Kidney capillary endothelial cell (primary cell): ENCODE measurements at places on chromosomes 2 and 18.

- peak; percentile 16 for DNase-seq
Observed at GRCh38 chr18:21444465-21445212, 155.9 kb downstream of the ESCO1 start.

DNA sequence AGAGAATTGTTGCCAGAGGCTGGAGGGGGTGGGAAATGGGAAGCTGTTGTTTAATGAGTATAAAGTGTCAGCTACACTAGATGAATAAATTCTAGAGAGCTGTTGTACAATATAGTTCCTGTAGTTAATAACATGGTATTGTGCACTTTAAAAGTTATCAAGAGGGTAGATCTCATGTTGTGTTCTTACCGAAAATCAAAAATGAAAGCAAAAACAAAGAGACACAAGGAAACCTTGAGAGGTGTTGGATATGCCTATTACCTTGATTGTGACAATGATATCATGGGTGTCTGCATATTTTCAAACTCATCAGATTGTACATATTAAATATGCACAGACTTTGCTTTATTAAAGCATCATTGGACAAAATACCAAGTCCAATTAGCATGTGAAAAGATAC is 43.2 kb downstream of the SCG2 start:
- no peak for DNase-seq

GRCh38 chr2:219658874-219659273 is 31.4 kb downstream of the SLC4A3 start:
- no peak for DNase-seq

GRCh38 chr2:176464886-176465564 is 195.8 kb downstream of the MTX2 start:
- no peak for DNase-seq

GRCh38 chr2:64945973-64946768 is 43.0 kb upstream of the SLC1A4 start:
- no peak for DNase-seq

- no peak for DNase-seq
Observed at GRCh38 chr2:181786371-181787228, 104.9 kb upstream of the ITPRID2 start.

DNA sequence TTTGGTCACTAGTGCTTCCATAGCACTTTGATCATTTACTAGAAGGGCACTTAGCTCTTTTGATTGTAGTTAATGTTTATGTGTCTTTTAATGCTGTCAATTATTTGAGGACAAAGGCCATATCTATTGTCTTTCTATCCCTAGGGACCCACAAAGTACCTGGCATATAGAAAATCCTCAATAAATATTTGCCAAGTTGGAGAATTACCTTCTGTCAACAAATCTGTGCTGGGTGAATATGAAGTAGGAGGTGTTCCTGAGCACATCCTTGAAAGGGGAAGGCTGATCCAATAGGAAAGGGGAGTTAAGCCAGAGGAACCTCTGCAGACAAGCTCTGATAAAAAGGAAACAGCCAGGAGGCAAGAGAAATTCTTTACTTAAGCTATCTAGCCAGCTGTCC is 8.2 kb downstream of the DPP4 start:
- no peak for DNase-seq

GRCh38 chr2:70743068-70743467 is 24.9 kb downstream of the ADD2 start:
- no peak for DNase-seq

GRCh38 chr2:204550751-204551511 is 5.7 kb downstream of the PARD3B start:
- no peak for DNase-seq

DNA sequence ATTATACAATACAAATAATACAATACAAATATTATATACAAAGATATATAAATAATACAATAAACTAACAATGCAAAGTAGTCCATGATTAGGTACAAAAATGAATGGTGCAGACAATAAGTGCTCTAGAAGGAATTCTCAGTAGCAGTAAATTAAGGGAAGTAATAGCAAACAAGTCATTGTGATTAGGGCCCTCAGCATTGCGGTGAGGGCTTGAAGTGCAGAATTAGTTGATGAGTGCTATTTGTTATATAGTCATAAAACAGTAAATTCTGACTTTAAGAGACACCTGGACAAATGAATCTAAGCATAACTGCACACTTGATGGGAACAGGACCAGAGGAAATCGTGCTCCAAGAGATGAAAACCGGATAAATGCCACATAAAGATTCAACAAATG is 74.9 kb downstream of the ANKRD44 start:
- DNase-seq: no peak

- no peak for DNase-seq
Observed at GRCh38 chr18:30177056-30177455, 865.5 kb downstream of the DSC3 start.

GRCh38 chr2:229408356-229408755 is 137.3 kb upstream of the PID1 start:
- DNase-seq: peak; percentile 11

GRCh38 chr2:44100351-44100750 is 68.3 kb upstream of the PPM1B start:
- peak; percentile 77 for DNase-seq

GRCh38 chr2:25602333-25602723 is 71.0 kb downstream of the DTNB start:
- no peak for DNase-seq

GRCh38 chr2:128439791-128440665 is 121.4 kb upstream of the HS6ST1 start:
- no peak for DNase-seq

DNA sequence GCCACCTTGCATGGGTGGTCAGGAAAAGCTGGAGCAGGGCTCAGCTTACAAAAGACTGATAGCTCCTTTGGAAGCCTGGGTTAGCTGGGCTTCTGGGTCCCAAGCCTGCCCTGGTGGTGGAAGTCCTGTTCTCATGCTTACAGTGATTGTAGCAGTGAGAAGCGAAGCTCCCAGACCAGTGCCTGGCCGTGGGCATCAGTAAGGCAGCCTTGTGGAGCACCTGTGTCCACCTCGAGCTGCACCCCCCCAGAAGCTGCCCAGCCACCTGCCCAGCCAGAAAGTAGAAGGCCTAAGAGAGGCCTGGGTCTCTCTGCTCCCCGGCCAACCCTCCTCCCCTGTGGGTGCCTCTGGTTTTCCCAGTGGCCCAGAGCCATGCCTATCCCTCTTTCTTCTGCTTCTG is 10.5 kb downstream of the GLI2 start:
- no peak for DNase-seq

DNA sequence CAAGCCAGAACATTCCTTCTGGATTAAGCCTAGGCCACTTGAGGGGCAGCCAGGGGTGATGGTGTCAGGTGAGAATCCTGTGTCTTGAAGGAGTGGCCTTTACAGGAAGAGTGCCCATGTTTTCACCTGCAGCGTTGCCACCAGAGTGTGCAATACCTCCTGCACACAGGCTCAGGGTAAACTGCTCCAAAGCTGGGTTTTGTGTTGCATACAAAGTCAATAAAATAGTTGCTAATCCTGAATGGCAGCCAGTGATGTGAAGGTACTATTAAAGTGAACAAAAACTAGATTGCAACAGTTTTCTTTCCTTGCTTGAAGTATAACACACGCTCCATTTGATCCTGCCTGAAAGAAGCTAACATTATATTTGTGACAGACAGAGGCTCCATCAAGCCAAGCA is 64.4 kb upstream of the NRP2 start:
- no peak for DNase-seq

- DNase-seq: no peak
Observed at GRCh38 chr2:12502759-12503158, 214.0 kb upstream of the TRIB2 start.

- DNase-seq: no peak
Observed at GRCh38 chr2:190627448-190628412, 21.2 kb upstream of the NAB1 start.

DNA sequence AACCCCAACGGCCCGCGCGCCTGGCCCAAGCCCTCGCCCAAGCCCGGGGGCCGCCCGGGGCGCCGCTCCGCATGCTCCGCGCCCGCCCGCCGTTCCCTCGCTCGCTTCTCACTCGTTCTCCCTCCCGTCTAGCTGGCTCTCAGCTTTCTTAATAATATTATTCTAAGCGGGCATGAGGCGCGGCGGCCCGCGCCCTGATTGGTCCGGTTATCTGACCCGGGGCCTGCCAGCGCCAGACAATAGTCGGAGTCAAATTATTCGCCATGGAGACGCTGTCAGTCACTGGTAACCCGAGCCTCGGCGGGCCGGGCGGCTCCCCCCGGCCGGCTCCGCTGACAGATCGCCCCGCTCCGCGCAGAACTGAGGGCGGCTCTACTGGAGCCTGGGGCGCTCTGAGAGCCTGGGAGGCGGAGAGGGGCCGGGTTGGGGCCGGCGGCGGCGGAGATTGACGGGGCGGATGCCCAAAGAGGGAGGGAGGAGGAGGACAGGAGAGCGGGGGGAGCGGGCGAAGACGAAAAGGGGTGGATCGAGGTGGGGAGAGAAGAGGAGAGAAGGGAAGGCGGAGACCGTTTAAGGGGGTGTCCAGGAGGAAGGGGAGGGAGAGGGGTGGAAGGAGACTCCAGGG is at the start of gene SIX2:
SIX2 (minus strand) TSS at position 150 of the 625 bp plus-strand sequence. CDS start 342 bp downstream, outside the sequence.
- peak; percentile 39 for DNase-seq

- DNase-seq: no peak
Observed at GRCh38 chr2:218293715-218294429, 1.6 kb upstream of the TMBIM1 start.

GRCh38 chr2:175854665-175855064 is 147.4 kb downstream of the LNPK start:
- no peak for DNase-seq

DNA sequence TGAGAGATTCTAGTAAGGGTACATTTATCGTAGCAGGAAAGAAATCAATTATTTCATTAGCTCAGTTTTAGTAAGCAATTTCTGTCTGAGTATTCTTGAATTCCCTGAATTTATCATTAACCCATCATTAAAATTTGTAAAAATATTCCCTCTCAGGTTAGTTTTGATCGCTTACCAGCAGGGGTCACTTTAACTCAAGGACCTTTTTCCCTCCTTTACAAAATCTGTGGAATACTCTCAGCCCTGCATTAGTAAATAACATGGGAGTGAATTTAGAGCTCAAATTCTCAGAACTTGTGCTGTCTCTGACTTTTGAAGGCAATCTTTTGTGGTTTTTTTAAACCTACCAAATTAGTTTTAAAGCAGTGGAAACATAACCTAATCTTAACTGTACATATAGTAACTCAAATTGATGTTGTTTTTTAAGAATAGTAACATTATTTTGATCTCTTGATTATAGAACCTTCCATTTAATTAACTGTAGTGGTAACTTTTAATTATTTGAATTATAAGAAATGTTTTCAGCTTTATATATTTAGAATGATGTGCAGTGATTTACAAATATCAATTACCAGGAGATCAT is 97.2 kb downstream of the AGPS start:
- DNase-seq: peak; percentile 42

DNA sequence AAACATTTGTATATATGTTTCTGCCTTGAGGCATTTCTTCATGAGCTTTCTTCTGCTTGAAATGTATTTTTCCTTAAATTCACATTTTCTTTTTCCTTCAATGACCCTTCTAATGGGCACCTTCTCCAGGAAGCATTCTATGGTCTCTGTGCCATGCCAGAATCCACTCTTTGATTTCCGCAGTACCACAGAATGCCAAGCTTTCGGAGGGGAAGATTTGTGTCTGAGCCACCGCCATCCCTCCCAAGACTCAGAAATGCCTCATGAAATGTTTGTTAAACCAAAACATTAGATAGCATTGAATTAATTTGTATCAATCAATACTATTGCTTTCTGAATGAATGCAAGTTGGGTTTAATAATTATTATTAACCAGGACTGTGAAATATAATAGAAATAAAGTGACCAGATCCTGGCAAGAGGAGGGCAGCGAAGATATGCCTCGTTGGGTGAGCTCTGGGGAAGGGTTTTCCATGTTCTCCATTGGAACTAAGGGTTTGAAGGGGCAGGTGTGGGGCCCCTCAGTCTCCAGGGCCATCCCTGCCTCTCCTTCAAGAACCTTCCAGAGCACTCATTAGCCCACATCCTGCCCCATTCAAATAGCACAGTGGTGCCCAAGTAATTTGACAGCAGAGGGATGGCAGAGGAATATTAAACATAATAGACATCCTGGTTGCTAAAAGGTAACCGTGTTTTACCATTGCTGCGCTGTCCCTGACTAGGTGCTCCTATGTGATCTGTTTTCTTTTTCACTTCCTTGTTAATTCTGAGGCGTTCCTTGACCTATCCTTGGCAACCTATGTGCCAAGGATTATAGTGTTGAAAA is 189.6 kb downstream of the MYCN start:
- no peak for DNase-seq

- DNase-seq: no peak
Observed at GRCh38 chr2:88210132-88211002, 40.2 kb downstream of the THNSL2 start.

GRCh38 chr18:50194631-50195532 is at the start of gene MYO5B:
TSS of gene MYO5B (minus strand) at chr18:50195147. CDS start at chr18:50194793, 354 bp downstream.
- DNase-seq: no peak

DNA sequence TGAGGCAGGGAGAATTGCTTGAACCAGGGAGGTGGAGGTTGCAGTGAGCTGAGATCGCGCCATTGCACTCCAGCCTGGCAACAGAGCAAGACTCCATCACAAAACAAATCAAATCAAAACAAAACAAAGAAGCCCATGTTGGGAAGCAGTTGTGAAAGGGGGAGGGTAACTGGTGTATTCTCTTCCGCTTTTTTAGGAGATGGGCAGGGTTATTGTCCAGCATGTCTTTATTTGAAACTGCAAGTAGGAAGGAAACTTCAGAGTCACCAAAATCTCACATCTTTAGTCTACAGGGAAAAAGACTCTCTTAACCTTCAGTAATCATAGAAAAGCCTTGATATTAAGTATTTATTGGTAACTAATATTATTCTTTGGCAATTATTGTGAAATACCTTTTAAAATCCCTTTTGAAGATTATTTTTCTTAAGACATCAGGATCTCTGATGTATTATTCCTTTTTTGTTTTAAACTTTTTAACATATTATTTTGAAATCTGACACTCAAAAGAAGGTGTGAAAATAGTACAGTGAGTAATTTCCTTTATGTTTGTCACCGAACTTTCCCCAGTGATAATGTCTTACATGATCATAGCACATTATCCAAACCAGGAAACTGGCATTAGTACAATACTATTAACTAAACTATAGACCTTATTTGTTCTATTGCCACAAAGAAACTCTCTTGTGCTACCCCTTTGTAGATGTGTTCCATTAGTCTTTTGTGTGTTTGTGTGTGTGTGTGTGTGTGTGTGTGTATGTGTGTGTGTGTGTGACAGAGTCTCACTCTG is 84.3 kb upstream of the LTBP1 start:
- DNase-seq: peak; percentile 35

GRCh38 chr18:23232331-23232730 is 97.0 kb downstream of the CABLES1 start:
- no peak for DNase-seq

DNA sequence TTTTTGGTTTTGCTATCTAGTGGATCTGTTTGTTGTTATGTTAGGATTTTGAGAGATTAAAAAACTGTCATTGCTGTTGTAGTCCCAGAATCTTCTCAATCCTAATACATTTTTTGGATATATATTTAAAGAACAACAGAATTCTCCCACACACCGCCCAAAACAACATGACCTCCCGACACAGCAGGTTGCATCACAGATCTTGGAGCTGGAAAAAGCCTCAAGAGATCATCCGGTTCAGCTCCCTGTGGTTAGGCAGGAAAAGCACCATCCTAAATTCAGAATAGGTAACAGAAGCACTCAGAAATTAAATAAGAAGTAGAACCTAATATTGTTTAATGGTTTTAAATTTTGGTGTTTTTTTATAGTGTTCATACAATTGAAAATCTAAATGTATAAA is 251.4 kb upstream of the STON1 start:
- DNase-seq: no peak
